ENCODE measurements at places on chromosomes 6 and 20.

DNA sequence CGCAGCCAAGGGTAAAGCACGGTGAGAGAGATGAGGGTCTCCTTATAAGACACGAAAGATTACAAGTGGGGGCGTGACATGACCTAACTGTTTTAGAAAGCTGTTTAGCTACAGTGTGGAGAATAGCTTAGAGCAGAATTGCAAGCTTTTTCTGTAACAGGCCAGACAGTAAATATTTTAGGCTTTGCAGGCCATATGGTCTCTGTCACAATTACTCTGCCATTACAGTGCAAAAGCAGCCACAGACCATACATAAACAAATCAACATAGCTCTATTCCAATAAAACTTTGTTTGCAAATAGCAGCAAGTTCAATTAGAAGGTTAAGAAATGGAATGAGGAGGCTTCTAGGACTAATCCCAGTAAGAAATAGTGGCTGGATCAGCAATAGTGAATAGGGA, 16.8 kb downstream of the PGM3 start:
- no peak for DNase-seq

DNA sequence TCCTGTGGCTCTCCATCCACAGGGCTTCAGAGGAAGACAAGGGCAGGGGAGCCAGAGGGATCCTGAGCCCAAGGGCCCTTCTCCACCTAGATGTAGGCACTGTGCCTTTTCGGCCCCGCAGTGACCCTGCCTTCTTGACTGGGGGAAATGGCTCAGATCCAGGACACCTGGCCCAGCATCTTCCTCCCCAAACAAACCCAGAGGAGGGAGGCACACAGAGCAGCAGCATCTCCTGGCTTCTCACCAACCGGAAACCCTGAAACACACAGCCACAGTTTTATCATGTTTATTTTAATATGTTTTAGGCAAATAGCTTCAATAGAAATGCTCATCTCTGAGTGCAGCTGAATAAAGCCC, 84.5 kb upstream of the LRFN2 start:
- DNase-seq = no peak

DNA sequence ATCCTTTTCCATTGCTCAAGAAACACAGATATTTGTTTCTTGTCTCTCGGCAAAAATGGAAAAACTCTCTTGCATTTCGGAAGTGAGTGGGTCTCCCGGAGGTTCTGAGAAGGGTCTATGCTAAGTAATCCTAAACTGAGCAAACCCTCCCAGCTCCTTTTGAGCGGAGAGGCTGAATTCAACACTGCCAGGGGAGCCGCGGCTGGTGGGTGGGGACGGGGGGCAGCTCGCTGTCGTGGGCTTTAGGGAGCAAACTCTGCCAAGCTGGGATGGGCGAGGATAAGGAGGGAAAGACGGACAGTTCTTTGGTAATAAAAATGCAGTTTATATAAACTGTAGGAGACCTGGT, 211.4 kb downstream of the FOXC1 start:
- no peak for DNase-seq

DNA sequence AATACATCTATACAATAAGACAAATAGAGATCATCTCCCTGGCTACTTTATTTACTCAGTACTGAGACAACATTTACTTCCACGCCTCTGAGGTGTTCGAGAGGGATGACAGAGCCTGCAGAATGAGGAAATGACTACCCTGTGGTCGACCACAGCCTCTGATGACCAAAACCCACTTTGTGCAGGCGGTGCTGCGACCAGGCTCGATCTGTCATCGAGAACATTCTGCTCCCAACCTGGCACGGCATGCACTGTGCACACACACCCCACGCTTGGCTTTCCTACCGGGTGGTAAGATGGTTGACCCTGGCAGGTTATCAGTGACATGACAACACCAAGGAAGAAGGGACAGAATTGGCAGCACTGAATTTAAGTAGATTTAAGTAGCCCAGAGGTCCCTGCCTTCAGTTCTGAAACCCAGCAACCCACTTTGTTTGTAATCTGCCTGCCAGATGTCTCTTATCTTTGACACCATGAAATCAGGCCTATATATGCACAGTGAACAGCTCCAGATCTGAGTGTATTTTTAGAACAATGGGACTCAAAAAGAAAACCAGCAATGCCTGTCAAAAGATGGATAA, 42.6 kb downstream of the TTI1 start:
- peak; percentile 21 for DNase-seq

DNA sequence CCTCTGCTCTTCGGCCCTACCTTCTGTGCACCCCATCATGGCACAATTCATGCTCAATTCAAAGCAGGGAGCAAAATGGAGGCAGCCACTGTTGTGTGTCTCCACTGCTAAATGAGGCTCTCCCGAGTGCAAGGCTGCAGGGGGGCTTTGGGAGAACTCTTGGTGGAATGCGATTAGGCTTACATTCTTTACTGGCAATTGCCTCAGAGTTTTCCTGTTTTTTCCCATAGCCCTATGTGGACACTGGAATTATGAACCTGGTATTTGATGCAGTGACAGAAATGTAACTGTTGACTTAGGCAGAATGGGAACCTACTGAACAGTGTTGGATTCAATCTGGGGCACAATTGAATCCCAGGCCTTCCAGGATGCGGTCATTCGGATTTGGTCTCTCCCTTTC, 187.9 kb upstream of the GMDS start:
- DNase-seq = no peak

GRCh38 chr6:111759331-111759835, 113.9 kb downstream of the FYN start:
- no peak for DNase-seq

DNA sequence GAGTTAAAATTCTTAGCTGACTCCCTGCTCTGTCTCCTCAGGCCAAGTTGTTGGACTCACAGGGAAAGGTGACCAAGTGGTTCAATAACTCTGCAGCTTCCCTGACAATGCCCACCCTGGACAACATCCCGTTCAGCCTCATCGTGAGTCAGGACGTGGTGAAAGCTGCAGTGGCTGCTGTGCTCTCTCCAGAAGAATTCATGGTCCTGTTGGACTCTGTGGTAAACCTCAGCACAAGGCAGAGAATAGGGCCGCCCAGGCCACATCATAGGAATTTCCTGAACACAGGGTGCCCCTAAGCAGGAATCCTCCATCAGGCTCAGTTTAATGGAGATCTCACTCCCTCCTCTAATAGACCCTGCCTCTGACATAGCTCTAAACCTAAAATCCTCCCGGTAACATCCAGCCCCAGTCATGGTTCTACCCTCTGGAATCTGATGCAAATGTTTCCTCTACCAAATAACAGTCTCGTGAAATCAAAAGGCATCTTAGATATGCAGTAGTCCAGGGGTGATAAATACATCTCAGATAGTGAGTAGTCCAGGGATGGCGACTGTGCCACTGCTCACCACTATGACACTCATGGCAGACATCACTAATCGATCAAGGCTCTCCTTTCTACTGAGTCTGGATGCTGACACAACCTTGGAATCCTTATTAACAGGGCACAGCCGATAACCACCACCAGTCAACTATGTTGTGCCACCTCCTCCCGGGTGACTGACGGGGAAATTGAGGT, 18.3 kb downstream of the BPIFB1 start:
- DNase-seq = no peak
